ENCODE measurements at places on chromosomes 4 and X.

GRCh38 chr4:169070895-169071218, 60.8 kb upstream of the CBR4 start:
- peak; percentile 39 for DNase-seq

DNA sequence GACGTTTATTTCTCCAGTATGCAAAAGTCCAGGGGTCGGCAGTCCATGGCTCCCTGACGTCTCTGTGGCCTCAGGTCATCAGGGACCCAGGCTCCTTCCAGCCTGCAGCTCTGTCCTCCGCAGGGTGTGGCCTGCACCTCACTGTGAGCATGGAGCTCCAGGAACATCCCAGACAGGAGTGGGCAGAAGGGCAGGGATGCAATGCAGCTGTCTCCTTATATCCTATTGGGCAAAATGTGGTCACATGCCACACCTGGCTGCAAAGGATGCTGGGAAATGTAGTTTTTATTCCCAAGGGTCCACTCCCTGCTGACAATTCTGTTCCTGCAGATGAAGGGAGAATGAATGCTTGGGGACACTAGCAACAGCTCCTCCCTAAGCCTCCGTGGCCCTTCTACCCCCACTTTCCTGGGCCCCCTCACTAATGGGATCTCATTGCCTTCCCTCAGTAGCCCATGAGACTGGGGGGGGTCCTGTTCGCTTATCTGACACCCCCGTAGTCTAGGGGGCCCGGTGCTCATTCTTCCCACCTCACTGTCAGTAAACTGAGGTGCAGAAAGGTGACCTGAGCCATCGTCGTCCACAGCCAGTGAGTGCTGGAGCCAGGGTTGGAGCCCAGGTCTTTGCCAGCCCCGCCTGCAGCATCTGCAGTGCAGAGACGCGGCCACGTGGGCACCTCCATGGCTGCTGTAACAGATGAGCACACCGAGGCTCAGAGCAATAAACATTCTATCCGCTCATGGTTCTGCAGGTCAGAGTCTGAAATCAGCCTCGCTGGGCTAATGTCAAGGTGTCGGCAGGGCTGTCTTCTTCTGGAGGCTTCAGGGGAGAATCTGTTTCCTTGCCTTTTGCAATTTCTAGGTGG, 5.9 kb upstream of the GRPEL1 start:
- DNase-seq: peak; percentile 76

DNA sequence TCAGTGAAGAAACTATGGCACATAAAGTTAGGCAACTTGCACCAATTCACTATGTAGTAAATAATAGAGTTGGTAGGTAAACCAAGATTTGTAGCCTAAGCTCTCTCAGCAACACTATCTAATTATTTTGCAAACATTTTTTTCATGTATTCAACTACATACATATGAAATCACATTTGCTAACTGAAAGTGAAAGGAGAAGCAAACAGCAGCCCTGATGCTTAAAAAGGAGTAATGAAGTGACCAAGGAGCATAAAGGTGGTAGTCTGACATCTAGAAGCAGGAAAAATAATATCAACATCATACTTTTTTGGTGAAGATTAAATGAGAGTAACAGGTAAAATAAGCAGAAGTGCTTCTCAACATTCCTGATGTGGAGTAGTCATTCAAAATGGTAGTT, 603.7 kb downstream of the GRXCR1 start:
- no peak for DNase-seq

DNA sequence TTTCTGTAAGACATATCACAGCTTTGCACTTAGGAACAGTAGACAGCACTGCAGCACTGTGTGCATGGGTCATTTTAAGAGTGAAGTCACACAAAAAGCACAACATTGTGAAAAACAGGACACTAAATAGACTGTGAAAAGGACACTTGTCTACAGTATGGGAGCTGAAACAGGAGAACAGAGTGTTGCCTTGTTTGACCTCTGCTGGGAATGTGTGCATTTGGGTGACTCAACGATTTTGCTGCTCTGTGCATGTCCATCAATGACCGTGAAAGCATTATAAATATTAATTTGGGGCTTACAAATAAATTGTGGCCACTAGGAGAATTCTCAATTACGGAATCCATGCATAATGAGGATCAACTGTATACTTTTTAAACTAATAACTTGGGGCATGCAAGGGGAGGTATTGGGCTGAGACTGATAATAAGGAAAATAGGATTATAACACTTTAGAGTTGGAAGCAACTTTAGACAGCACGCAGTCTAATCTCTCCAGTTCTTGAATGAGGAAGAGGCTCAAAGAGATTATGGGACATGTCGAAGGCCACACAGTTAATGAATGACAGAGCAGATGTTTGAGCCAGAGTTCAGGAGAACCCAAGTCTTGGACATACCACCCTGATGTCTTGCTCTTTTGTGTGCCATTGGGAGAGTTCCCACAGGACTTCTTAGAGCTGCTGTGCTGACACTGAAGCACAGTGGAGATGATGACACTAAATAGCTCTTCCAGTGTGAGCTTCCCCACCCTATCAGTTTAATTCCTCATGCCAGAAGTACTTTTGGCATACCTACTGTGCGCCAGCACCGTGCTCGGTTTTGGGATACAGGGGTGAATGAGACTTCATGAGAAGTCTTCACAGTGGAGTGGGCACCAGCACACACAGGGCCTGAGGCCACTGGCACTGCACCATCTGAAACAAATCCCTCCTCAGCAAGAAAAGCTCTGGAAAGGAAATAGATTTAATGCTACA, 79.3 kb downstream of the FRAS1 start:
- DNase-seq: no peak

- no peak for DNase-seq
These were observed 15.4 kb upstream of the UGDH start for GRCh38 chr4:39542611-39543012.

DNA sequence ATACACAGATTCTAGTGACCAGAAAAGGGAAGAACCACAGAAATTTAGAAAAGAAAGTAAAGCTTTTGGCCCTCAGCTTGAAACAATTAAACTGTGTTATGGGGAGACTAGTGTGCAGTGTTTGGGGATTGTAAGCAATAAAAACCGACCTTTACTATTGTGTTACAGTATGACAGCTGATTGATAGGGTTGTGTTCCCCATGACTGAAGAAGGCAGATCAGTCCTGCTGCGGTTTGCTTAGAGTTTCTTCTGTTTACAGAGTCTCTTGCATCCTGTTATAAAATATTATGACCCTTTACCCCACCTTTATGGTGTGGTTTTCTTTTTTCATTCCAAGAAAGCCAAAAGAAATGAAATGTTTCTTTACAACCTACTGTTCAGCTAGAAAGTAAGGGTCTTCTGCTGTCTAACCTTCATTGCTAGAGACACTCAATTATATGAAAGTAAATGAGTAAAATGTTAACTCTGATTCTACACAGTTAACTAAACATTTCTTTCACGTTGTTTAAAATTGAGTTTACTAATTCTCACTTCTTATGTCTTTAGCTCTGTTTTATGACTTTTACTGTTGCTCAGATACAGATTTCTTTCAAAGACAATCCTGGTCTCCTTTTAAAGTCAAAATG, 18.1 kb downstream of the CHIC1 start:
- no peak for DNase-seq

- DNase-seq: no peak
These were observed 120.8 kb downstream of the SMIM20 start for GRCh38 chr4:26034849-26035248.

- DNase-seq: no peak
These were observed 74.6 kb downstream of the MAP3K15 start for GRCh38 chrX:19440713-19441112.

- DNase-seq: no peak
These were observed 2616.0 kb downstream of the ARAP2 start for GRCh38 chr4:33628296-33628695.

DNA sequence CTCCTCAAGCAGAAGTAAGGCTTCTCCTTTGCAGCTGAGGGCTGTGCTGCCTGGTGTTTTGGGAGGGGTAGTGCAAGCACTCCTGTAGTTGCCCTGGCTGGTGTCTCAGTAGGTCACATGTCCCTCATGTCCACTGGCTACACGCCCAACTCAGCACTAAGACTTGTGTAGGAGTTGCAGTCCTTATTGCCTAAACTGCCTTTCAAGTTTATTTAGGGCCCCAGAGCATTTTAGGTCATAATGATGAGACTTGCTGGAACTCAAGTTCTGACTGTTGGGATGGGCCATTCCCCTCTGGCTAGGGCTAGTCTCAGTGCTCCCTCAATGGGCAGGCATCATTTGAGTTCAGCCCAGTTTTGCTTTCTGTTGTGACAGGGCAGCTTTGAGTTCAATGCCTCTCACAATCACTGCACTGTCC, 44.1 kb downstream of the PPM1K start:
- DNase-seq: peak; percentile 56

DNA sequence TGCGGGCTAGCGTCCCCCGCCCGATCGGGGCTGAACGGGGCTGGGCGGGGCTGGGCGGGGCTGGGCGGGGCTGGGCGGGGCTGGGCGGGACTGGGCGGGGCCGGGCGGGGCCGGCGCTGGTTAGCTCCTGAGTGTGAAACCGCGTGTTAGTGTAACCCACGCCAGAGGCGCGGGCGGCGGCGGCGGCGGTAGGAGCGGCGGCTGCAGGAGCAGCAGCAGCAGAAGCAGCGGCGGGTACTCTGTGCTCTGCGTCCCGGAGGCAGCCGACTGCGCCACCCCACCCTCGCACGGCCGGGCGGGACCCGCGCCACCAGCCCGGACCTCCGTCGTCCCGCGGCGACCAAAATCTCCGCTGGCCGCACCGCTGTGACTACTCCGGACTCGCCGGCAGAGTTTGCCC, 128.1 kb downstream of the LAS1L start:
- no peak for DNase-seq

DNA sequence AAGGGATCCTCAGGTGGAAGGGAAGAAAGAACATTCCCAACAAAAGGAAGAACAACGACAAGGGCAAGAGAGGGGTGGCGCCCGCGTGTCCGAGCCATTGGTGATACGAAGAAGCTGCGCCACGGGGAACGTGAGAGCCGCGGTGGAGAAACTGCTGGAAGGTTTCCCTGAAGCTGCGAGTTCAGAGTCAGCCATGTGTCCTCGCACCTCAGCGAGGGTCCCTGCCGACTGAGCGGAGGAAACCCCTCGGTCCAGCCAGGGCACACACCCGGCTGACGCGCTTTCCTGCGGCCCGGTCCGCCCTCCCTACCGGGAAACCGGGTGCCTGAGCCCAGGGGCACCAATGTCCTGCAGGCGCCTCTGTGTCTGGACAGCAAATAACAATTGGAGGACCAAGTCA, 18.0 kb downstream of the IRF2 start:
- DNase-seq: no peak

DNA sequence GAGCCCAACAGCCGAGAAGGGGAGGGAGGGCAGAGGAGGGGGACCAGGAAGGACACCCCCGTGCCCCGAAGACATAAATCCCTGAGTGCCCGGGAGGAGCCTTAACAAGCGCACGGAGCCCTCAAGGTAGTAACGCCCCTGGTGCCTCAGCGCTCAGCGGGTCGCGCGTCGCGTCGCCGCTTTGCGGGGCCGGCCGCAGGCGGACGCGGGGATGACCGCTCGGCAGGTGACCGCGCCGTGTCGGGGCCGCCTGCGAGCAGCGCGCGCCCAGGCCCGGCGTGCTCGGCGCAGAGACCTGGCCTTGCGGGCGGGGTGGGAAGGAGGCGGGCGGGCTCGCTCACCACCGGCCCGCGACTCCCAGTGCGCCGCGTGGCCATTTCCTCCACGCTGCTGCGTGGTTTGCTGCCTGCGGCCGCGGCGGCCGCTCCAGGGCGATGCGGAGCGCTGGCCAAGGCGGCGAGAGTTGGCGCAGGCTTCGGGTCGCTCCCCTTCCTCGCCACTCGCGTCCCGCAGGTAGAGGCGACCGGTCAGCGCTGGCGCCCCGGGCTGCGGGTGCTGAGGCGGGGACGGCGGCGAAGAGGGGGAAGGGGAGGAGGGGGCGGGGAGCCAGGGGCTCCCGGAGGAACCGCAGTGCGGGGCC, 632 bp downstream of the CCSER1 start:
- DNase-seq: no peak

DNA sequence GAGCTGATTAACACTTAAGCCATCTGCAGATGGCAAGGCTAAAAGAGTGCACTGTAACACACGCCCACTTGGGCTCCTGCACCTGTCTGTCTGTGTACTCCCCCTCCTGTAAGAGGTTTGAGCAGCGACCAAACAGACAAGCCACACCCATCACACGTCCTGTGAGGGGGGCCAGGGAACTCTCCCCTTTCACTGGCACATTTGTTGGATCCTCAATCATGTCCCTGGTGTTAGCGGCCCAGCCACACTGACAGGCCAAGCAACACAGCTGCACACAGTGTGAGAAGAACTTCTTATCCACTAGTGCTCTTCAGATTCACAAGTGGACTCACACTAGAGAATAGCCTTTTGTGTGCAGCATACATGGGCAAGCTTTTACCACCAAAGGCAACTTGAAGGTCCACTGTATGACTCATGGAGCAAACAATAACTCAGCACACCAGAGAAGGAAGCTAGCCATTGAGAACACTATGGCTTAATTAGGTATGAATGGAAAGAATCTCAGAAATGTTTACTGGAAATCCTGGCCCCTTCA, 29.1 kb upstream of the UTP14A start:
- DNase-seq: no peak

GRCh38 chr4:143402776-143403552, 66.3 kb downstream of the GAB1 start:
- no peak for DNase-seq

GRCh38 chr4:115334736-115335411, 221.5 kb upstream of the NDST4 start:
- DNase-seq: no peak

Measured in T47D (cell line).